Prostate gland (tissue), 2 donors: ENCODE measurements at places on chromosomes 5 and 9. TPM values are rescaled to one million over a fixed set of nuclear protein-coding genes. Genes with fewer than 3 reads are reported as not detected.

ST8SIA4 gene
- 0.82 TPM for total RNA-seq

C9orf152 gene
- total RNA-seq = 32.6 TPM

SLC34A3 gene
- total RNA-seq = not detected

GRCh38 chr5:126577415-126577814, 17.6 kb downstream of the ALDH7A1 start:
- H3K27ac ChIP-seq = no peak overlapping the region
- no peak for DNase-seq
- H3K27me3 ChIP-seq = no peaks in the 10 kb centered on the region
- H3K36me3 ChIP-seq = peaks cover 8% of the 10 kb centered on the region
- H3K4me3 ChIP-seq = no peak overlapping the region

GRCh38 chr9:113504725-113505590, 41.4 kb downstream of the RGS3 start:
- no peak overlapping the region for H3K27ac ChIP-seq
- no peak for DNase-seq
- H3K4me1 ChIP-seq = no peaks in the 10 kb centered on the region
- H3K36me3 ChIP-seq = no peaks in the 10 kb centered on the region
- H3K27me3 ChIP-seq = no peaks in the 10 kb centered on the region

- H3K36me3 ChIP-seq = no peaks in the 10 kb centered on the region
- no peaks in the 10 kb centered on the region for H3K4me1 ChIP-seq
- H3K4me3 ChIP-seq = no peak overlapping the region
- no peak overlapping the region for H3K27ac ChIP-seq
- DNase-seq = no peak
Observed at GRCh38 chr9:21778304-21778703, 24.1 kb upstream of the MTAP start.

DNA sequence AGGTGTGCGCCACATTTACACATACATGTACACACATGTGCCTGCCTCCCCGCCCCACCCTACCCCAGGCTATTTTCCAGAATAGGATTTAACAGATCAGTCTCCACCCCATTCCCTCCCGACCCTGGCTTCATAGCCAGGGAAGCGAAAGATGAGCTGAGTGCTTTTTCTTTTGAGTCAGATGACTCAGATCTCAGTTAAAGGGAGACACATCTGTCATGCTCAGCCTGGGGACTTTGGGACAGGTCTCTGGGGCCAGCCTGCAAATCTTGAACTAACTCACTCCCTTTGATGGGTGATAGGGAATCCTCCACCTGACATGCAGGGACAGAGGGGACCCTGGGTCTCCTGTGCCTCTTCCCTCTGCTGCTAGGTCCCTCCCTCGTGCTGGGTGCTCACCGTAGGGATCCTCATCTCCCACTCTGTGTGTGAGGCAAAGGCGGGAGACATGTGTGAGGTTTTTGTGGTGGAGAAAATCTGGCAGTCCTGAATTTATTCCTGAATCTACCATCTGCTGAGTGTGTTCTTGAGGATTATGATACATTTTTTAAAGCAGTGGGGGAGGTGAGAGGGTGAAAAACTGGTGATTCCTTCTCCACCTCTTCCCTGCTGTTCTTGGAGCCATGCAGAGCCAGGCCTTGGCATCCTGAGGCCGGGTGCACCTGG, 37.7 kb downstream of the NEUROG1 start:
- no peak overlapping the region for H3K4me3 ChIP-seq
- no peaks in the 10 kb centered on the region for H3K36me3 ChIP-seq
- no peak overlapping the region for H3K27ac ChIP-seq
- no peaks in the 10 kb centered on the region for H3K4me1 ChIP-seq
- DNase-seq = no peak
- no peaks in the 10 kb centered on the region for H3K27me3 ChIP-seq
